Fibroblast of skin of right biceps (primary cell): ENCODE measurements at places on chromosomes 16 and 17.

- DNase-seq: peak; percentile 39
These were observed 298.3 kb upstream of the XYLT1 start for GRCh38 chr16:17769065-17769464.

- DNase-seq: no peak
These were observed 299.8 kb downstream of the CNTNAP4 start for GRCh38 chr16:76577003-76577402.

GRCh38 chr17:46147296-46147695 is 45.9 kb downstream of the KANSL1 start:
- no peak for DNase-seq

DNA sequence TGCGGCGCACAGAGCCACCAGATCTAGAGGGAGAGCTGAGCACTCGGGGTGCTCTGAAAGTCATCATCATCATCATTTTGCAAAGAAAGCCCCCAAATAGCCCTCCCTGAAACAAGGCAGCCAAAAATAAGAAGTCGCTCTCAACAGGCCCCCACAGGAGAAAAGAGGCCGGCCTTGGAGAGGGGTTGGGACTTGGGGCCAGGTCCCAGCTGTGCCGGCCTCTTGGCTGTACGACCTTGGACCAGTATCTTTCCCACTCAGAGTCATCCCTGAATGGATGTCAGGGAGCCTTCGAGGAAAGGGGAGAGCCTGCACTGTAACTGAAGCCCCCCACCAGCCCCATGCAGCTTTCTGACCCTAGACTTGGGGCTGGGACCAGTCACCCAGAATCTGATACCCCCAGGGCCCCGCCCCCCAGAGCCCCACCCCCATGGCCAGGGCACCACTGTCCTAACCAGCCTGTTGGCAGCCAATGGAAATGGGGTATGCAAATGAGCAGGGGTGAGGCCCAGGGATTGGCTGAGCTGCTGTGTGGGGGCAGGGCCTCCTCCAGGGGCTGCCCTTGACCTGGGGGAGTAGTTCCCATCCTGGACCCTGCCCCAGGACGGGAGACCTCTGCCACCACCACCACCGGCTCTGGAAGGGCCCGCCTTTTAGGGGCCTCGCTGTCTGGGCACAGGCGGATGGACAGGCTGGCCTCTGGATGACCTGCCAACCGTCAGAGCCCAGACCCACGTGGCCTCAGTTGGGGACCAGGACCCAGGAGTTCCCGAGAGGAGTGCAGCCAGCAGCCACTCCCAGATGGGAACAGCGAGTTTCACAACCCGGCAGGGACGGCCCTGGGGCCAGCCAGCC is 15.4 kb downstream of the ZFPM1 start:
- peak; percentile 54 for DNase-seq

- DNase-seq: no peak
These were observed 66.3 kb upstream of the NACA2 start for GRCh38 chr17:61657338-61657737.

- no peak for DNase-seq
These were observed 2.2 kb downstream of the RAB40B start for GRCh38 chr17:82696259-82696658.

DNA sequence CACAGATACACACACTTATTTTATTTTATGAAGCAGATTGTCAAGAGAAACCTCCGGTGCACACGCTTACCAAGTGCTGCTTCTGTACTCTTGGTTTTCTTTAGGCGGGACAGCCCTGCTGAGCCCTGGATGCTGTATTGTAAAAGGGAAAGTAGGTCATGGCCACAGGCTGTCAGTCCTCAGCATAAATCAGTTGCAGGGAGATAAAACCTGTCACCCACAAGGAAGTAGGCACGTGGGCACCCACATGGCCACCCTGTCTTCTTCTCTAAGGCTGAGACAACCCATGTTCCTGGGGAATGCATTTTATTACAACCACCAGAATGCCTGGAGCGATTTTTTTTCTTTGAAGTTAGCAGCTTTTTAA is 59.3 kb downstream of the ASIC2 start:
- DNase-seq: peak; percentile 2

DNA sequence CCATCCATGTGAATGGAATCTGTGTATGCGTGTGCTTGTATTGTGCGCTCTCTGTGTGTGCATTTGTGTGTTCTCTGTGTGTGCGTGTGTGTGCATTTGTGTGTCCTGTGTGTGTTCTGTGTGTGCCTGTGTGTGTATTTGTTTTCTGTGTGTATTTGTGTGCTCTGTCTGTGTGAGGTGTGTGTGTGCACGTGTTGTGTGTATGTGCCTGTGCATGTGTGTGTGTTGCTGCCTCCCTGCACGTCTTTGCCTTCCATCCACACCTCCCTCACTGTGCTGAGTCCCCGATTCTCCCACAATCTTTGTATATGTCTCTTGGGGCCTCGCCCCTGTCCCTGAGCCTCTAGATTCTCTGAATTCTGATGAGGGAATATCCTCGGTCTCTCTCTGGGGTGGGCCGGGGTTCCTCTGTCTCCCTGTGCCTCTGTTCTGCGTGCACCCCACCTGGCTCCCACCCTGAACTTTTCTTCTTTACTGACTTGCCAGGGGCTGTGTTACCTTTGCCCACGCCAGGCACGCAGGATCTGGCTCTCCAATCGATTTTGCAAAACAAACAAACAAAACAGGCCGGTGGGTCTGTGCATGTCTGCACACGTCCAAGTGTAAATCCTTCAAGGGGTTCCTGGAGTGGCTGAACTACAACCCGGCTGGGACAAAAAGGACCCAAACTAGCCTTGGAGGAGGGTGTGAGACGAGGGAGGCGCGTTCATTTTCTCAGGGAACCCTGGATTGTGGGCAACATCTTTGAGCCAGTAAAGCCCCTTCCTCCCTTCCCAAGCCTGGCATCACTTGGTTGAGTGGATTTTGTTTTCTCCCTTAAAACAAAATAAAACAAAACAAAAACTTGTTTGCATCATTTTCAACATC is 8.1 kb upstream of the FOXF1 start:
- no peak for DNase-seq

DNA sequence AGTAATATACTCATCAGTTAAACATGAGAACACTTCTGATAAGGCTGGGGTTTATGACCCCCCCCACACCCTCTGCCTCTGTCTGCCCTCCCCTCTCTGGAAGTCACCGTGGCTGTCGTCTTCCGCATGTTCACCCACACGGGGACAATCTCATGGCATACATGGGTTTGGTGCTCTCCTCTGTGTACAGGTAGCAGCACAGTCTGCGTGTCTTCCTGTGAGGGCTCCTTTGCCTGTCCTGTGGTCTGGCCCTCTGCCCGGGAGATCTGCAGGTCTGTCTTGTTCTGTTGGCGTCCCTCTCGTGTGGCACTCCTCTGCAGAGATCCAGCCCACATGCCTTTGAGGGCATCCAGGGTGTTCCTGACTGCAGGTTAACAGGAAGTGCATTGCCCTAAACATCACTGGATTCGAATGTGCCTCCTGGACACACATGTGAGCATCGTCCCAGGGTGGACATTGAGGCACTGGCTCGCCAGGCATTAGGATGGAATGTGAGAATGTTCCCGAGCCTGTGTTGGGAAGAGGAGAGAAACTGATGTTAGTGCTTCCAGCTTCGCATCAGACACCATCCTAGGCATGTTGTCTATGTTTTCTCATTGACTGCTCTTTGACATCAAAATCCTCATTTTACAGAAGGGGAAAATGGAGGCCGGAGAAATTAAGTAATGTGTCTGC is 54.5 kb downstream of the NKD1 start:
- no peak for DNase-seq

GRCh38 chr17:51721730-51722129 is 436.8 kb downstream of the CA10 start:
- DNase-seq: no peak

- peak; percentile 77 for DNase-seq
These were observed 12.9 kb downstream of the COL1A1 start for GRCh38 chr17:50188531-50188920.

DNA sequence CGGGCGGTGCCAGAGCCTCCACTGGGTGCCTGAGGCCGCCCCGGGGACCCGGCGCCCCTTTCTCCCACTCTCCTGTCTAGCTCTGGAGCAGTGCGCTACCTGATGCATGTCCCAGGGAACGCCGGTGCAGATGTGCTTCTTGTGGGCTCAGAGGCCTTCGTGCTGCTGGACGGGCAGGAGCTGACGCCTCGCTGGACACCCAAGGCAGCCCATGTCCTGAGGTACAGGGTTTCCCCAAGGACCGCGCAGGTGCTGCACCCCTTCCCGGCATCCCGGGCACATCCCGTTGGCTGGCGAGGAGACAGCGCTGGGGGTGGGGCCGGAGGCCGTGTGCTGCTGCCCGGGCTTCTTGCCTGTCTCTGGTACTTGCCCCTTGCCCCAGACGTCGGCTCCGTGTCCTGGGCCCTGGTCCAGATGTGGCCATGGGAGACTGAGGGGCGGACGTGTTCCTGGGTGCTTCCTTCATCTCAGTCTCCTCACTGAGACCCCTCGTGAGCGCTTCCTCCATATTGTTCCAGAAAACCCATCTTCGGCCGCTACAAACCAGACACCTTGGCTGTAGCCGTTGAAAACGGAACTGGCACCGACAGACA is 12.5 kb downstream of the RGS11 start:
- no peak for DNase-seq

DNA sequence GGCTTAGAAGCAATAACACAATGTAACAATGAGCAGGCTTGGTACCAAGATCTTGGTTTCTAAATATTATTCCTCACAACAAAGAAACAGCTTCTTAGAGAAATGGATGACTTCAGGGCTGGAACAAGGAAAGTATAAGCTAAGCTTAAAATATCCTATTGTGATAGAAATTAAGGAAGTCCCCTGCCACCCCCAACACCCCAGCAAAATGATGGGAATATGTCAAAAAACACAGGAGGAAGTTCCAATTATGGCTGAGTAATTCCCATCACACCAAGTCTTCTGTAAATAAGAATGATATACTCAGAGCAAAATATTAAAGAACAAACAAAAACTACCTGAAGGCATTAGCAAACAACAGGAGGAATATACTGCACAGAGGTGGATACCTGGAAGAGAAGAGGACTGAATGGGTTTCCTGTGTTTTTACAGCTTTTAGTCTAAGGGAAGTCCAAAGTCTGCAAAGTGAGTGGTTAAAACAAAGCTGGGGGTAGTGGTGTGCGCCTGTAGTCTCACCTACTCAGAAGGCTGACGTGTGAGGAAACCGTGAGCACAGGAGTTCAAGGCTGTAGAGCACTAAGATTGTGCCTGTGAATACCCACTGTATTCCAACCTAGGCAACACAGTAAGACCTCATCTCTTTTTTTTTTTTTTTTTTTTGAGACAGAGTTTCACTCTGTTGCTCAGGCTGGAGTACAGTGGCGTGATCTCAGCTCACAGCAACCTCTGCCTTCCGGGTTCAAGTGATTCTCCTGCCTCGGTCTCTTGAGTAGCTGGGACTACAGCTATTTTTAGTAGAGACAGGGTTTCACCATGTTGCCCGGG is 17.1 kb upstream of the ATP6V0A1 start:
- DNase-seq: no peak

DNA sequence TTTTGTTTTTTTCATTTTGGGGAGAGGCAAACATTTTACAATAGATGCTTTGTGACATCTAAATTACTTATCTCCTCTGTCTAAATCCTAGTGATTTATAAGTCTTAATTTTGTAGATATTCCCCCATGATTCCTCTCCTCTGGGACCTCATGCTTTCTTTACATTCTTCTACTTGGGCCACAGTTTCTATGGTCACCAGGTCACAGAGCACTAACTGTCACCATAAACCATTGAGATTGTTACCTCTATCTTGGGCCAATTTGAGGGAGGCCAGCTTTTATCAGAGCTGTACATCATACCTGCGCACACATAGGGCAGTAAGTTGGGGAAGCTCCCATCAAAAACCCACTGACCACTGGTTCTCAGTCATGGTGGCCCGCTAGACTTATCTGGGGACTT is 582.1 kb upstream of the SALL1 start:
- no peak for DNase-seq

GRCh38 chr16:24013864-24014645 is 178.3 kb downstream of the PRKCB start:
- no peak for DNase-seq

GRCh38 chr17:64781810-64782555 is 119.9 kb upstream of the SMURF2 start:
- no peak for DNase-seq

GRCh38 chr17:633133-633532 is 81.5 kb downstream of the VPS53 start:
- DNase-seq: no peak

GRCh38 chr17:55441544-55441943 is 19.9 kb upstream of the MMD start:
- DNase-seq: no peak

- no peak for DNase-seq
These were observed 55.9 kb upstream of the MGAT5B start for GRCh38 chr17:76812263-76812662.

DNA sequence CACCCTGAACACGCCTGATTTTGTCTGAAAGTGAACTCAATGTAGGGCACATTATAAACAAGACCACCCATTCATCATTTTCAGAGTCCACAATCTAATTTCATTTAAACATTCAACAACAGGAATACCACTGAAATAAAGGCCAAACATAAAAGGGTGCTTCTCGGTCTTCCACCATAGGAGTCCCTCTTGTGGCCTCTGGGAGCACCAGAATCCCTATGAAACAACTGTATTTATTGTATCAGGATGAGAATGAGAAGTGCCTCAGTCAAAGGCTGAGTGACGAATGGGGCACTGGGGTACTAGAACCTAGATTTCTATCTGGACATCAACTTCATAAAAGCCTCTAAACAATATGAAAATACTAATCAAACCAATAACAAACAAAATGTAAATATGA is 40.4 kb downstream of the NXPH3 start:
- DNase-seq: no peak

- DNase-seq: no peak
These were observed 32.3 kb downstream of the DDX19A start for GRCh38 chr16:70378869-70379493.

- no peak for DNase-seq
These were observed at the start of gene GRB7 for GRCh38 chr17:39737760-39738567. GRB7 (plus strand) TSS chr17:39737938; CDS start chr17:39742302, 4,364 bp downstream.

DNA sequence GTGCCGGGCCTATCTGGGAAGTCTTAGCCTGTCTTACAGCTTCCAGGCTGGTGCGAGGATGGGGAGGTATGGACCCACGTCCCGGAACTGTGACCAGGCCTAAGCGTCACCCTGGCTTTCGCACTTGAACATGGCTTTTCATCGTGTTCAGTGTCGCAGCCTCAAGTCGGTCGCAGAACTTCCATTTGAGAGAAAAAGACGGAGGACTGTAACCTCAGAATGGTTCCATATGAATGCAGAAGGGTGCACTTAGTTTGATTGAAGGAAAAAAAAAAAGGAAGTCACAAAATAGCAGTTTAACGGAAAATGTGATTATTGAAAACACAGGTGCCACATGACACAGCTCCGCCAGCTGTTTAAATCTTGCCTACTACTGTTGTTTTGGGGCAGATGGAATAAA is 30.2 kb upstream of the JPT2 start:
- no peak for DNase-seq

- DNase-seq: peak; percentile 91
These were observed 8.6 kb downstream of the RPGRIP1L start for GRCh38 chr16:53695070-53695469.
